AG08396 (cell line): ENCODE measurements at places on chromosomes 16 and 17.

GRCh38 chr17:55314784-55315491 lies 50.2 kb downstream of the HLF start:
- DNase-seq, result no peak

- no peak for DNase-seq
Measured at GRCh38 chr16:30346286-30346685, 8.8 kb downstream of the CD2BP2 start.

DNA sequence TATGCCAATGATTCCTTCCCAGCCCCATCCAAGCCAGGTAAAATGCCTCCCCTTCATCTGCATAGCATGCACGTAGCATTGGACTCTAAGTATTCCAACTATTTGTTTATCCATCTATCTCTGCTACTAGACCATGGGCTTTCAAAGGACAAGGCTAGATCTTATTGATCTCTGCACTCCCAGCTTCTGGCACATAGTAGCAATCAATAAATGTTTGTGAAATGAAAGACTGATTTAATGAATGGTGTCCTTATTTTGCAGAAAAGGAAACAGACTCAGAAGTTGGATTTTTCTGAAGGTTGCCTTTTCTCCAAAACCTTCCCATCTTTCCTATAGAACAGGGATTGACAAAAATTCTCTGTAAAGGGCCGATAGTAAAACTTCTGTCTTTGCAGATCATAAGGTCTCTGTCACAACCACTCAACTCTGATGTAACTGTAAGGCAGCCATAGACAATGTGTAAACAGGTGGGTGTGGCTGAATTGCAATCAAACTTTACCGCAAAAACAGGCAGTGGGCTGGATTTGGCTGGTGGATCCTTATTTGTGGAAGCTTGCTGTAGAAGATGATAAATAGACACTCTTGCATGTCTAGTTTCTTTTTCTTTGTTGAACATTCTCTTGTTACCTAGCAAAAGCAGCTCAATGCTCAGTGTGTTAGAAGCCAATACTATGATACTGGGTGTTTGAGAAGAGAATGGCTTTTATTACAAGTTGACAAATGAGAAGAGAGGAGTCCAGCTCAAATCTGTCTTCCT lies 7.6 kb upstream of the CMTR2 start:
- DNase-seq, result no peak

DNA sequence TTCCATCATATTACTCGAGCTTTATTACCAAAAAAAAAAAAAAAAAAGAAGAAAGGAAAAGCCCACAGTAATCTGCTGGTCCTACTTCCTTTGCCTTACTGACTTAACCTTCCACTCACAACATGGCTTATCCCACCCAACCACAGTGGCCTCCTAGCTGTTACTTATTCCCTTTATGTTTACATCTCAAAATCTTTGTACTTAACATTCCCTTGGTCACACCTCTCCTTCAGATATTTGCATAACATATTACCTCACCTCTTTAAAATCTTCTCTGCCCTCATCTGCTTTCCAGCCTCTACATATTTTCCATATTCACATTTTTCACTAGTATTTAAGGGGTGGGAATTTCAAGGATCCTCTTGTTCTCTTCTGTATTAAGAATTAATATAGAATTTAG lies 327.0 kb upstream of the TBX2 start:
- DNase-seq, result no peak

GRCh38 chr17:45243750-45244149 lies 18.1 kb downstream of the SPATA32 start:
- DNase-seq, result no peak

GRCh38 chr17:31586946-31587345 lies 195.5 kb downstream of the RAB11FIP4 start:
- no peak for DNase-seq

GRCh38 chr17:80843741-80844156 lies 147.9 kb upstream of the CHMP6 start:
- DNase-seq, result no peak
